ENCODE measurements at places on chromosomes 3 and 15. TPM values are rescaled to one million over a fixed set of nuclear protein-coding genes. Genes with fewer than 3 reads are reported as not detected.

DNA sequence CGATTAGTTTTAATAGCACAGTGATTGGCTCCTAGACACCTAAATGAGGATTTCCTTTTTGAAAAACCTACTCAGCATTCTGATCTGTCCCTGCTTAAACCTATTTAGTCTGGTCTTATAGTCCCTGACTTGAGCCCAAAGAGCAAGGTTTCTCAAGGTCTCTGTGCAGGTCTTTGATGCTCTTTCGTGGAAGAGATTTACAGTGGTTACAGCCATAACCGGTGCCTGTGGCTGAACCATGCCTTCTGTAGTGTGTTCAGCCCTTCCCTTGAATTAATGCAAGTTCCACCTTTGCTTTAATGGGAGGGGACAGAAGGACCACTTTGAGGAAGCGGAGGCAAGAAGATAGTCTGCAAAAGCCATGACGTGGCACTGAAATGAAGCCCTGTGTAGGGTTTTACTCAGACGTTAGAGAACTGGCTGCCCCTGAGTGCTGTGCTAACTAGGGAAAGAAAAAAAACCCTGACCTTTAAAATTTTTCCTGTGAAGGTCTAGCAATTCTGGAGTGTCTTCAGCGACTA is 43.0 kb downstream of the ZBTB38 start:
- no peak for DNase-seq

GRCh38 chr3:177842743-177843734 is 645.8 kb upstream of the TBL1XR1 start:
- DNase-seq = no peak

DNA sequence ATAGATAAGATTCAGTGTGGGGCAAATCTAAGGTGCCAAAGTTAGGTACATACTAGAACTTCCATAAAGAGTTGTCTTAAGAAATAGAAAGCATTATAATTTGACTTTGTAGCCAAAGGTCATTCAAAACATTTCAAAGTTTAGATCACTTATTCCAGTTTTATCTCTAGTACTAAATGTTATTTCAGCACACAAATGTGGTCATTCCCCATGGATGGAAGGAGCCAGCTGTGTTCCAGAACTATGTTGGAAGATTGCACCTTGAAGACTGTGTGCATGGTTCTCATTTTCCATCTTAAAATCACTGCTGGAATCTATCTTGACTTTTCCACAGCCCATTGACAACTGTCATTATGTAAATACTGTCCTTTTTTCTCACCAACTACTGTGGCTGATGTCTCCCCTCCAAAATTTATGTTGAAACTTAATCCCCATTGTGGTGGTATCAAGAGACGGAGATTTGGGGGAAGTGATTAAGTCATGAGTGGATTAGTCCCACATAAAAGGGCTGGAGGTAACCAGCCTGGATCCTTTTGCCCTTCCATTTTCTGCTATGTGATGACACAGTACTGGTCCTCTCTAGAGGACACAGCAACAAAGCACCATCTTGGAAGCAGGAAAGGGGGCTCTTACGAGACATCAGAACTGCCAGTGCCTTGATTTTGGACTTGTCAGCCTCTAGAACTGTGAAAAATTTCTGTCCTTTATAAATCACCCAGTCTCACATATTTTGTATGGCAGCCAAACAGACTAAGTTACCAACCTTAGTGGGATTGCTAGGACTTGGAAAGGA is 24.0 kb downstream of the TGFBR2 start:
- DNase-seq = no peak

- DNase-seq = no peak
Measured at GRCh38 chr15:73867956-73868355, 5.4 kb upstream of the TBC1D21 start.

- DNase-seq = no peak
Measured at GRCh38 chr3:4008205-4008604, 209.0 kb downstream of the LRRN1 start.

DNA sequence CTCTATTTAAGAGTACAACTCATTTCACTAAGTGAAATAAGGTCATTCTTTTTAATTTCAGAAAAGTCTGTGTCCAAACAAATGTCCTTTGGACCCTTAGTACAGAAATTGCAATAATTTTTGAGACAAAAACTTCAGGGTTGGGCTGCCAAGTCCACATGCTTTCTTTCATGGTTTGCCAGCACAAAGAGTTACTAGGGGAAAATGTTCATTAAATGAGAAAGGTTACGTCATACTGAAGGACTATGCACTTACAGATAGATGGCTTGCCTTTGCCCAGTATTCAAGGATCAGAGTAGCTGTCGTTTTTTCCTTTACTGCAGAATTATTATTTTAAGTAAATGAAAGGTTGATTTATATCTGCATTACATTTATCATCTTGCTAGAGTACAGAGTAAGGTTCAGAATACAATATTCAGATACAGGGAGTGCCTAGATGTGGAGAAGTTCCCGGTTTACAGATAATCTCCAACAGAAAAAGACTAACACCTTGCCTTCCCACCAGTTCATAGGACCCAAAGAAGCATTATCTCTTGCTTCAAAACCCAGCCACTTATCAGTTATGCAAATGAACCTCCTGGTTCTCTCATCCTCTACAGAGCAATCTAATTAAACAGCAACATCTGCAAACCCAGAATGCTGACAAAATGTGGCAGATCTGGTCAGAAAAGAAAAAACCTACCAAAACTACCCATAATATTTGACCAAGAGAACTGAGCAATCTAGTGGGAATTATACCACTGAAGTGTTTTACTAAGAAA is 179.3 kb downstream of the FRMD5 start:
- DNase-seq = no peak

DNA sequence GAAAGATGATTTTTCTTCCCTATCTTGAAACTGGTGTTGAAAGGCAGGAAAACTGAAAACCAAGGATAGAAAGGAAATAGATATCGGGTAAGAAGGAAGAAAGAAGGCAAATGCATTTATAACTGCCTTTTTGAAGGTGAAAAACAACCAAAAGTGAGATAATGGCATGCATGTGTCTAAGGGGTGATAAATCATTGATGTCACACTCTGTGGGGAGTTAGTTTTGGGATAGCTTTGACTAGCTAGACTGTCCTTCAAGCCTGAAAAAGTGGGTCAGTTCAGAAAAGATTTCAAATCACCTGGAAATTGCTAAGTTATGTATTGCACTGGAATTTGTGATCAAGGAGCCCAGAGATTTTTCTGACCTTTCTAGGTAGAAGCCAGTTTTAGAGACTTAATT is 142.2 kb upstream of the UMPS start:
- no peak for DNase-seq

GRCh38 chr15:78195735-78196201 is 38.6 kb downstream of the ACSBG1 start:
- DNase-seq = peak; percentile 2

DNA sequence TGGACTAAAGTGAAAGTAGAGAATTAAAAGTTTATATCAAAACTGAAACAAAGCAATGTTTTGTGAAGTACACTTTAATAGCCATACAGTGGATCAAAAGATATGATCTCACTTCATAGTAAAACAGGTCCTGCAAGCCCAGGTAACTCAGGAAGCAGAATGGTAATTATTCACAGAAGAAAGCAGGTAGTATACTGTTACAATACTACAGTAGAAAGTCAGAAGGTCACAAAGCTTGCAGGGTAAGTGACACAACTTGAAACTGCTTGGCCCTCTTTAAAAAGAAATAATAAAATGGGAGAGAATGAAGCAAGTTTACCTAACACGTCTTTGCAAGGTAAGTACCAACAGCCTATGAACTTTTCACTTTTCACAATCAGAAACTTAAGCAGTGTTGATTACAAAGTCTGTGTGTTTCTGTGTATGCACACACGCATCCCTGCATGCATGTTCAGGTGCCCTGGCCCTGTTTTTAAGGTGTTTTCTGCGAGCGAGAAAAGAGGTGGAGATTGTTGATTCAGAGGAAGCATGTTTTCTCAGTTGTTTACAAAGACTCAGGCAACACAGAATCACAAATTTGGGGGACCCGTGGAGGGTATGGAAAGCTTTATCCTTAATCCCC is at the start of gene NAALADL2:
Gene NAALADL2 (plus strand): TSS at position 221 of the 622 bp plus-strand sequence.
- DNase-seq = no peak

GRCh38 chr3:183298701-183299153 is 45.7 kb downstream of the B3GNT5 start:
- peak; percentile 38 for DNase-seq

DNA sequence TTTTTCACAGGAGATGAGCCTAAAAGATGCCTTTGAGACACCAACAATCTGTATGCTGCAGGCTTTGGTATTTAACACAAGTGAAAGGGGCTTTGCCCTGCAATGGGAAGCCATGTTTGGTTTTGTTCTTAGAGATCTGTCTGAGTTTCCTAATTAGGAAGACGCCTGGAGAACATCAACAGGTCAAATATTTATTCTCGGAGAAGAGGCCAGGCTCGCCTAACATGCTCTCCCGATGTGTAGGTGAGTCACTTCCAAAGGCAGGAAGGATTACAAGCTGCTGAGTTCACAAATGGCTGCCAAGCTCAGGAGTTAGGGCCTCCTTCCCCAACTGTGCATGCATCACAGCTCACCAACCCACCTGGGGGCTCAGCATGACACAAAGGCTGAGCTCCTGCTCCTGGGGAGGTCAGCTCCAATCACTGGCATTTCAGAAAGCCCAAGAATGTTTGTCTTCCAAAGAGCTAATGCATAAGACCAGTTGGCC is 119.5 kb upstream of the PRICKLE2 start:
- DNase-seq = no peak

- DNase-seq = no peak
Measured at GRCh38 chr3:193673845-193674244, 80.8 kb downstream of the OPA1 start.

DNA sequence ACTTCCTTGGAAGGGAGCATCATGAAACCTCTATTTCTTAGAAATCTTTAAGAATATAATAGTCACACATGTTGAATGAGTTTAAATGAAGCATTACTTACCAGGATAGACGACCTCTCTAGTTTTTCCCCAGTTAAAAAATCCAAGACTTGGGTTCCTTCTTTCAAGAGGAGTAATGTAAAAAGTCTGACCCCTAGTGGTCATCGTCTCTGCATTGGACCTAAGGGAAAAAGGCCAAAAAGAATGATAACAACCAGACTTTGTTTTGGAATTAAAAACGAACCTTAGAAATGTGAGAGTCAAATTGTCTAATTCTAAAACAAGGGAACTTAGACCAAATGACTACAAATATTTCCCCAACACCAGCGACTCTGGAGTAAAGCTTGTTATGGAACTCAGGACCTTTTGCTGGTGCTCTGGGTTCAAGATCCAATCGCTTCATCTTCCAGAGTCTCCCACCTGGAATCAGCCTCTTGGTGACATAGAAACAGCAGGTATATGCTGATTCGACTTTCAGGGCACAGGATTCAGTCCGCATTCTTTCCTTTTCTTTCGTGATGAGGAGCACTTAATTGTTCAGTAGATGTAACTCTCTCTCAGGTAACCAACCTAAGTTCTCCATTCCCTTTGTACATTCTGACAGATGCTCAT is 214.8 kb upstream of the TPRG1 start:
- DNase-seq = no peak

DNA sequence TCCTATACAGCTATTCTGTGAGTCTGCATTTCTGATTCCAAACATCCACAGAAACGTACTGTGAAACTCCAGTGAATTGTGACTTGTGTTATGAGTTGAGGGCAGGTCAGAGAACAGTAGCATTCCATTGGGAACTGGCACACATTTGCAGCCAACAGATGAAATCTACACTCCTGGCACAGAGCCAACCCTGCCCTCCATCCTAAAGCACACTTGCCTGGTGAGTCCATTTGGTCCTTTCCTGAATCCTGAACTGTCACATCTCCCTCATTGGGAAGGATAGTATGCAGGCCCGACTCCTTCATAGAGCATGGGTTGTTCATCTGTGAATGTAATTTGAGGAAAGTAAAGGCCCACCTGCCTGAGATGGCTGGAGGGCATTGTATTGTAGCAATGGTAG is 314.3 kb upstream of the RASGRP1 start:
- DNase-seq = no peak

- no peak for DNase-seq
Measured at GRCh38 chr15:73075160-73075859, 23.0 kb downstream of the NEO1 start.

- no peak for DNase-seq
Measured at GRCh38 chr3:183958226-183958625, 59.5 kb downstream of the ABCC5 start.

DNA sequence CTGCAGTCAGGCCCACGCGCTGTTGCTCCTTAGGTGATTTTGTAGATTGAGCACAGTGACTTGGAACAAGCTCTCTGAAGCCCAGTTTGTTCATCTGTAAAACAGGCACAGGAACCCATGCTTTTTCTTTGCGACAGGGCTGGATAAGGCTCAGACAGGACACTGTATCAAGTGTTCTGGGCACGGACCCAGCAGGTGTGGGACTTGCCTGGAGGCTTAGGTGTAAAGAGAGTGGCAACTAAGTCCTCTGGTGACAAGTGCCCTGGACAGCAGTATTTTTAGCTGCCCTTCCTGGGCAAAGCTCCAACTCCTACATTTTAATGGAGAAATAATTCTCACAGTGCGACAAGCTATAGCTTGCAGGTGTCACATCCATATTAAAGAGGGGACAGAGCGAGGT is 32.2 kb downstream of the CD276 start:
- DNase-seq = peak; percentile 78

DNA sequence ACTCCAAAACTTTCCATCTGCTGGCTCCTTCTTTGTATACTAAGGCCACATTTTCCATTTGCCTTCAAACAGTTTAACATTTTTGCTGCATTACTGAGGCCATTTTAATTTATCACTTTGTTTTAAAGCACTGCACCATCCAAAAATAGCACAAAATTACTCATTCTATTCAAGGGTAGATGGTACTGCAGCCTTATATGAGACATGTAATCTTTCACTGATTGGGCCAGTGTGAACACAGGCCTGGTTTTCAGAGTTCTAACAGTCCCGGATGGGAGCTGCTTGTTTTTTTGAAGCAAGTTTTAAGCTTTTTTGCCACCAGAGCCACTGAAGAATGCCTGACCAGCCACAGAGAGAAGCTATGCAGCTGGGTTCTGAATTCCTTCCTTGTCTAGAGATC is 172.3 kb upstream of the TSC22D2 start:
- DNase-seq = no peak

GRCh38 chr3:61820306-61820992 is 259.1 kb downstream of the PTPRG start:
- no peak for DNase-seq

GRCh38 chr3:117433427-117433826 is 723.8 kb downstream of the TUSC7 start:
- no peak for DNase-seq

DNA sequence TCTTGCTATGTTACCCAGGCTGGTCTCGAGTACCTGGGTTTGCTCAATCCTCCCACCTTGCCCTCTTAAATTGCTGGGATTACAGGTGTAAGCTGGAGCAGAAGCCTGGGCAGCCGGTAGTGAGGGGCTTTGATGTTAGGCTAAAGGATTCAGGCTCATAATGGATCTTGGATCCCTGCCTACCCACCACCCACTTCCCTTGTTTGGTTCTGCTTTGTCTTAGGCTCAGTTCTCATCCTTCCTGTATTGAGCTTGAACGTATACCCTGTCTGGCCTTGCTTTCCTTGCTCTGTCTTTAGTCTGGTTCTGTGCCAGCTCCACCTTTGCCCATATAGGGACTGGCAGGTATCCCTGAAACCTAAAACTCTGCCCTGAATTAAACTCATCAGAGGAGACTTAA is 1.7 kb downstream of the PPCDC start:
- no peak for DNase-seq

- DNase-seq = no peak
Measured at GRCh38 chr15:77505556-77505955, 84.9 kb downstream of the HMG20A start.

The CYP8B1 gene
- not detected for total RNA-seq

The CLRN1 gene
- not detected for total RNA-seq

The FAM107A gene
- total RNA-seq = 34.7 TPM

The ATP2B2 gene
- total RNA-seq = 0.09 TPM

The TPRG1 gene
- total RNA-seq = 2.4 TPM

The CCR9 gene
- not detected for total RNA-seq

The NMB gene
- 1.6 TPM for total RNA-seq

The CCDC54 gene
- not detected for total RNA-seq

The P2RY14 gene
- total RNA-seq = 5.3 TPM
